Fibroblast of the aortic adventitia (primary cell): ENCODE measurements at places on chromosomes 7 and 10.

DNA sequence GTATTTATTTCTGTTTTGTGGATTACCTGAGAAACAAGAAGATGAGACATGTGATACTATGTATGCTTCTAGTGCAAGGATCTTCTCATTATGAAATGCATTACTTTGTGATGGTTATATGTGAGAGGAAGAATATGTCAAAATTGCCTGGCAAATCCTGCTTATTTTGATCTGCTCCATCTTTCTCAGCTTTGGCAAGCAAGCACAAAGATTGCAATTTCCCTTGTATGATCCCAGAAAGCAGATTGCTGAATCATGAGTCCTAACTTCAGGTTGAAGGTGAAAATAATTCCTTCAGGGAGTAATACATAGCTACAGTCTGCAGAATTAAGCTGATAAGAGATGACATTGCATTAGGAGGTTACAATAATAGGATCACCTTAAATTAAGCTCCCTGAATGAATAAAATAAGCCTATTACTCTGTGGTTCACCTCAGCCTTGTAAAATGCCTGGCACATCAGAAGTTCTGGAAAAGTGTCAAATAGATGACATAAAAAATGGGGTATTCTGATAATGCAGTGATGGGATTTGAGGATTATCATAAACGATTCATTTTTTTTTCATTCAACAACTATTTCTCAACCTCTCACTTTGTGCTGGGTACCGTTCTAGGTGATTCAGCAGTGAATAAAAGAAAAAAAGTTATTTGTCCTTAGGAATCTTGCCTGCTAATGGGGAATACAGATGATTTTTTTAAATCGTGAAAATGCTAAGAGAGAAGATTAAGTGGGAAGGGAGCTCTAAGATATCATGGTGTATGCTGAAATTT, 120.7 kb downstream of the CHN2 start:
- no peak for DNase-seq

GRCh38 chr10:114691442-114691941, 33.4 kb upstream of the ABLIM1 start:
- no peak for DNase-seq

- peak; percentile 16 for DNase-seq
Measured at GRCh38 chr7:149741629-149742028, 31.8 kb downstream of the ZNF467 start.

- DNase-seq = no peak
Measured at GRCh38 chr10:89915021-89915420, 213.6 kb downstream of the KIF20B start.

DNA sequence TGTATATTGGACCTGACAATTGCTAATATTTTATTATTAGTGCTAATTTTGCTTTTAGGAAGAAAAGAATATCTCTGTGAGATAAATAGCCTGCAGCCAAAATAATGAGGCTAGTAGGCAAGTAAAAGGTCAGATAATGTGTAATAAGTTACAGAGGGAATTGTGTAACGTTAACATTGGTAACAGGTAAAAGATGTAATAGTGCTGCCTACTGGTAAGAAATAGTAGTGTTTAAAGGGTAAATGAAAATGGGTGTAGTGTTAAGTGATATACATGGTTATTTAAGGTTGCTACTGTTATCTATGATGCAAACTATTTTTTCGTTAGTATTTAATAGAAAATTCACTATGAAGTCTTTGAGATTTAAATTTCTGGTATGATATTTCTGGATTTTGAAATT, 9.2 kb upstream of the FOXP2 start:
- peak; percentile 49 for DNase-seq

- DNase-seq = peak; percentile 71
Measured at GRCh38 chr7:74043523-74043951, 15.6 kb downstream of the ELN start.

DNA sequence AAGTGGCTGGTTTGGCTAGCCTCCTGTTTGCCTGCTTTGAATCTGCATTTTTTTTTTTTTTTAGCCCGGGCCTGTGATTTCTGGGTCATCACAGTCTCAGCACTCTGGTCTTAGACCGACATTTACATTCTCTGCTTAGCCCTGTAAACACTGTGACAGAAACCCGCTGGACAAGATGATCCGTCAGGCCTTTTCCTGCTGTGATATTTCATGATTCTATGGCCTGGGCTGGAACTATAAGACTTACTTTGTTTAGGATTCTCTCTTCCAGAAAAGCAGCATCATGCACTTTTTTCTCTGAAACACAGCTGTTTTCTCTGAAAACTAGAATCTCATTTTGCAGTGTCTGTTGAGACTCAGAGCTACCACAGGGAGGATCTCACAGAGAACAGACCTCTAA, 705.5 kb downstream of the GRID1 start:
- DNase-seq = no peak

DNA sequence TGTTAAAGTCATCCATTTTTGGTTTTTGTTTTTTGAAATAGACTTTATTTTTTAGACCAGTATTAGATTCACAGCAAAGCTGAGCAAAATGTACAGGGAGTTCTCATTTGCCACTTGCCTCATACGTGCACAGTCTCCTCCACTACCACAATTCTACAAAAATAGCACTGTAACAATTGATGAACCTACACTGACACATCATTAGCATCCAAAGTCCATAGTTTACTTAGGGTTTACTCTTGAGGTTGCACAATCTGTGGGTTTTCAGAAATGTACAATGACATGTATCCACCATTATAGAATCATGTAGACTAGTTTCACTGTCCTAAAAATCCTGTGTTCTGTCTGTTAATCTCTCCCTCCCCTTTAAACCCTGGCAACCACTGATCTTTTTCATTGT, 125.8 kb upstream of the PDSS1 start:
- DNase-seq = no peak

- DNase-seq = no peak
Measured at GRCh38 chr10:12512332-12513002, 163.1 kb downstream of the CAMK1D start.

GRCh38 chr10:96512524-96513304, 1.0 kb downstream of the TLL2 start:
- DNase-seq = peak; percentile 37

DNA sequence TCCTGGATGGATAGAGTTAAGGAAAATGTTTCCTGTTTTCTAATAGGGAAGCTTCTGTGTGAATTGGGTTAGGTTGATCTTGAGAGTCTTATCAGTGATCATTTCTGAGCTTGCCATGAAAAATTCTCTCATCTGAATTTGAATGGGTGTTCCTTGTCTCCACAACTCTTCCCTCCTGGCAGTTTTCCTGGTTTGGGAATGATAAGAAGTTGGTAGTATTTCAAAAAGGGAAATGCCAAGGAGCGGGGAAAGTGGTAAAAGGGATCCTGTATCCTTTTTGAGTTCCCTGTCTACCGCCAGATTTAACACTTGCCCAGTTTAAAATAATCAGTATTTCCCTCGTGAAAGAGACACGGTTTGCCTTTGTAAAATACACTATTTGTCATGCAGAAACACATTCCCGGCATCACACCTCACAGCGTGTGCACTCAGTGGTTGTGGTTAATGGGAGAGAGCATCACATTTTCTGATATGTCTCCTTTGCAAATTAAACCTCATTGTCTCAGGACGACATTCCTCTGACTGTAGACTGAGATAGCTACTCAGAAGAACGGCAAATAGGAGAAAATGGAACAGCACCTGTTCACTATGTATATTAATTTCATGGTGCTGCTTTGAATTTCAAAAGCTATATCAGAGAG, 113.2 kb upstream of the IFRD1 start:
- DNase-seq = peak; percentile 46

DNA sequence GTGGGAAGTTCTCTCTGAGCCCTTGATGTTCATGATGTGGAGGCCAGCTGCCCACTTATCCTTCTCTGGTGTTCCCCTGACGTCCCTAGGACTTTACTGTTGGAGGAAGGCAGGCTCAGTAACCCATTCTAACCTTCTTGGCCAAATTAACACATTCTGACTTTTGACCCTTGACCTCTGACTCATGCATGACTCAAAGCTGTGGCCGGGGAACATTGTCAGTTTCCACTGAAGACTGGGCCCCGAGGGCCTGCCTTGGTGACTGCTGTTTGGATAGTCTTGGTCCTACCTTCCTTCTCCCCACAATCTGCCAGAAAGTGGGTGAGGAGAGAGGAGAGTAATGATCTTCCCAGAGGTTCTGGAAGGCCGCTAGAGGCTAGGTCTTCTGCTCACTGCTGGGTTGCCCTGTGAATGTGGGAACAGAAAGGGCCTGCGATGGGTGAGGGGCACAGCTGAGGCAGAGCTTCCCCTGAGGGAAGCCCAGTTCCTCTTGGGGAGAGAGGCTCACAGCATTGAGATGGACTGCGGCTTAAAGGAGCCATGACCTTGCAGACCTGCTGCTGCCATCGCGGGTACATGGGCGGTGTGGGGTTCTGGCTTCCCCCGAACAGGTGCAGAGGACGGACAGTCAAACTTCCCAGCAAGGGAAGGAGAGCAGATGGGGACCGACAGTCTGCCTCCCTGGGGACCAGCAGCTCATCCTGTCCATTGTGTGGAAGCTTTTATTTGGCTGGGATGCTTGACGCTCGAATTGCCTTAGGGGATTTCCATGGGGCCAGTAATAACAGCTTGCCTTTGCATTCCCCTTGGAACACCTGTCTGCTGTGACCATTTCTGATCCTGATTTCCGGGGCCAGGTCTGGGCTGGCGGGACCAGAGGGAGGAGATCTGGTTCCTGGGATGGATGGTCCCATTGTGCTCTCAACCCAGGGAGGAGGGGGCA, 43.8 kb downstream of the ADAMTS14 start:
- DNase-seq = peak; percentile 46

- no peak for DNase-seq
Measured at GRCh38 chr10:543131-543530, 146.3 kb downstream of the DIP2C start.

DNA sequence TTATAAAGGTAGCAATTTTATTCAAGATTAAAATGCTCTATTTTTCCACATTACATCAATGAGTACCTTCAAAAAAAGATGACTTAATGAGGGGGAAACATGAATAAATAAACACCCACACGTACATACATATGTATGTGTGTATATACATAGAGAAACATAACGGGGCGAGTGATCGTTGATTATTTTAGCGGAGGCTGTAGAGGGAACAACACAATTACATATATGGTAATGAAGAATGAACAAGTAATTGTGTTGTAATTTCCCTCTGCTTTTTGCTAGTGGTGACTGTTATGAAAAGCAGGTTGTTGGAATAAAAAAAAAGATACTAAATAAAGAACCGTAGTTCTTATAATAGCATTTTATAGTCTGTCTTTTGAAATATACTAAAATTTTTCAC, 63.2 kb downstream of the CACNB2 start:
- no peak for DNase-seq

GRCh38 chr10:78263521-78263988, 229.9 kb downstream of the RPS24 start:
- DNase-seq = peak; percentile 40

GRCh38 chr7:17007841-17008240, 126.1 kb upstream of the AGR3 start:
- no peak for DNase-seq

DNA sequence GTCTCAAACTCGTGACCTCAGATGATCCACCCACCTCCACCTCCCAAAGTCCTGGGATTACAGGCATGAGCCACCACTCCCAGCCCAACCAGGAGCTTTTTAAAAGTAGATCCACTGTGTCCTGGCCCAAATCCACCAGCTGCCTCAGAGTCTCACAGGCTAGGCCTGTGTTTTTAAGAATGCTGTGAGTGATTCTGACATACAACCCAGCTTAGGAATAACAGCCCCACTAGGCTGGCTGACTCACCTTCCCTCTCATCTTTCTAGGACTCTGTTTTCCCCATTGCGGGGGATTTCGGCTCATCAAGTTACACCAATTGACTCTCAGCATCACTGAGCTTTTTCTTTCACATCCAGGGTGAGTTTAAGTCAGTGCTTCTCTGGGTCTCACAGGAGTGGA, 207.6 kb downstream of the SKIDA1 start:
- DNase-seq = peak; percentile 53

DNA sequence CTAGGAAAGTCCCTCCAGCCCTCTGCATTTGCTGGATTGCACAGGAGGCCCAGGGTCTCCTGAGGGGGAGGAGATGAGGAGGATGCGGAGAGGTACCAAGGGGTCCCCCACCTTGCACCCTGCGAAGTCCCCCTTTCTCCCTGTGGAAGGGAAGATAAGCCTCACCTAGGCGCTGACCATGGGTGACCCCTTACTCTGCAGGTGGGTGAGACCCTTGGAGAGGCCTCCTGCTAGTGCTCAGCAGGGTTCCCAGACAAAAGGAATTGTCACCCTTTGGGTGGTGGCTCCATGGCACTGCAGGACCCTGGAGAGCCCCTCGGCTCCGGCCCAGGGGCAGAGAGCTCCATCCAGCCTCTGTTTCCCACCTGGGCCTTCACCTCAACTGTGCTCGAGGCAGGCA, 107.0 kb upstream of the RET start:
- no peak for DNase-seq

DNA sequence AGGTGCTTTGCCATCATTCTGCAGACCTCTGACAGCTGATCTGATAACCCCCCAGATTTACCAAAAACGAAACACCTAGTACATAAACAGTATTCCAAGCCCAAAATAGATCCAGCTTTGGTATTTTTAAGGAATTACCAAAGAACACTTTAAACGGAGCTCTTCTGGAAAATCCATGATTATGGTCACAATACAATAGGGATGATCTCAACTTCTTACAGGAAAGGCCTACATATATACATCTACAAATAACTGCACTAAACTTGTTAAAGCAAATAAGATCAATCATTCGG, 69.7 kb downstream of the HTR7 start:
- no peak for DNase-seq

GRCh38 chr7:131843898-131844331, 287.5 kb upstream of the PODXL start:
- peak; percentile 13 for DNase-seq

DNA sequence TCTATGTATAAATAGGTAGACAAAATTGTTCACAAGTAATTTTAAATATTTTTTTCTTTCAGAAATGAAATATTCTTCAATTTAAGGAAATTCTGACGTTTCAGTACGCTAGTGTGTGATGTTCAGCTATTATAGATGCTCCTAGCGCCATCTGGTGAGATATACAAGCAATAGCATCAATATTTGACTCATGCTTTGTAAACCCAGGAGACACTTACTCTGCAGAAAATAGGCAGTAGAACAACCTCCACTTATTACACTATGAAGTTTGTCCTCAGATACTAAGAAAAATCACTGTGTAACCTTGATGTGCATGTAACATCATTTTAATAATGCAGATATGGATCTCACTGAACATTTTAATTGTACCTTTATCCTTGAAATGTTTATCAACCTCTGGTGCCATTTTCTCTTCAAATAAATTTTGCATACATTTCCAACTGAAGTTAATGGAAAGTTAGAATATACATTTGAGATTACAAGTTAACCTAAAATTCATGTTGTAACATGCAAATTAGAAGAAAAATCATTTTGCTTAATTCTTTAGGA, 151.5 kb upstream of the FAM3C start:
- peak; percentile 87 for DNase-seq

- DNase-seq = peak; percentile 29
Measured at GRCh38 chr10:127919418-127920271, 12.7 kb downstream of the PTPRE start.
